ENCODE measurements at places on chromosomes 5 and 9.

GRCh38 chr5:76495870-76496269 lies 92.8 kb downstream of the IQGAP2 start:
- DNase-seq, result no peak

- no peak for DNase-seq
These were observed at the start of gene GPX8 for GRCh38 chr5:55159763-55160492. Gene GPX8, plus strand, starts transcription at chr5:55160171. Its CDS starts 22 bp downstream, at chr5:55160193.

GRCh38 chr9:120289990-120290975 lies 289.7 kb downstream of the CDK5RAP2 start:
- no peak for DNase-seq

GRCh38 chr9:16103620-16104397 lies 551.0 kb downstream of the CCDC171 start:
- DNase-seq, result no peak
